ENCODE measurements at places on chromosomes 5 and 9.
A peak's percentile ranks its signal among the peaks of the same experiment; 100 is the strongest.

DNA sequence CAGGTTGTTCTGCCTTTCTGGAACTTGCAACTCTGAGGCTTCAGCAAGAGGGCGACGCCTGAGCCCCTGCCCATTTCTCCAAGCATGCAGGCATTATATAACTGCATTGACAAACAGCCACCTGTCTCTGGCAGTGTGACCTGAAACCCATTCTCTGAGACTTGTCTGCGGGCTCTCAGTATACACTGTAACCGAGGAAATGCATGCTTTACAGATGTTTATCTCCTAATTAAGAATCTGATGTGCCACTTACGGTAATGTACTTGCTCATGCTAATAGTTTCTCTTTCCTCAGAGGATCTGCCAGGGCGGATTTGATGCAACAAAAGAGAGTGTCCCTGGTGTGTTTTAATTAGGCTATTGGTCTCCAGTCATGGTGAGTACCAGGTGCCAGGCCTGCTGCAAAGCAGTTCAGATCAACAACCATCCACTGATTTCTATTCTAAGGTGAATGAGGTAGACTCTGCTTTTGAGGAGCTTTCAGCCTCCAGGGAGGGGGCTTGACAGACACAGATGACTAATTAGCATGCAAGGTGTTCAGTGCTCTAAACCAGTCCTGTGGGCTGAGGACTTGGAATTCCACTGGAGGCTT, 593.7 kb upstream of the KLF4 start:
- no peaks in the 10 kb centered on the region for H3K4me1 ChIP-seq
- no peaks in the 10 kb centered on the region for H3K36me3 ChIP-seq
- no peak overlapping the region for H3K27ac ChIP-seq
- H3K27me3 ChIP-seq: no peaks in the 10 kb centered on the region

- H3K27me3 ChIP-seq: no peaks in the 10 kb centered on the region
- no peak overlapping the region for H3K27ac ChIP-seq
- DNase-seq: no peak
Measured at GRCh38 chr9:80004714-80005113, 432.9 kb downstream of the TLE4 start.

- H3K4me3 ChIP-seq: no peak overlapping the region
- no peak overlapping the region for H3K27ac ChIP-seq
- H3K4me1 ChIP-seq: no peaks in the 10 kb centered on the region
- H3K27me3 ChIP-seq: no peaks in the 10 kb centered on the region
Measured at GRCh38 chr9:26523577-26523976, 369.0 kb downstream of the CAAP1 start.

- no peak overlapping the region for H3K27ac ChIP-seq
- no peak overlapping the region for H3K4me3 ChIP-seq
- H3K36me3 ChIP-seq: no peaks in the 10 kb centered on the region
- H3K4me1 ChIP-seq: peaks cover 14% of the 10 kb centered on the region
Measured at GRCh38 chr5:87095787-87096186, 171.9 kb upstream of the RASA1 start.

DNA sequence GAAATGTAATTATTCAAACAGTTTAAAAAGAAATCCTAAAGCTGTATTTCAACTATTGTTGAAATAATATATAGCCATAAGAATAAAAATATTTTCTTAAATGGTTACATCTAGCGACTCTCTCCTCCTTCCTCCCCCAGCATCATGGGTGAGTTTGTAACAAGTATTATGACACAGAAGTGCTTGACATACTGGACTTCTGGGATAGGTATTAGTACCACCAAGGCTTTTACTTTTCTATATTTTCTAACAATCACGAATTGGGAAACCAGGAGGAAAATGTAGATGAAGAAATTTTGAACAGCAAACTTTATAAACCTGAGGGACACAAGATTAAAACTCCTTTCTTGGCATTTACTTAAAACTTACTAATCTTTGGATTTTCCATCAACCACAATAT, 4.4 kb downstream of the RORB start:
- no peak overlapping the region for H3K27ac ChIP-seq
- H3K4me3 ChIP-seq: no peak overlapping the region
- H3K4me1 ChIP-seq: no peaks in the 10 kb centered on the region
- peaks cover 6% of the 10 kb centered on the region for H3K27me3 ChIP-seq
- no peaks in the 10 kb centered on the region for H3K36me3 ChIP-seq

DNA sequence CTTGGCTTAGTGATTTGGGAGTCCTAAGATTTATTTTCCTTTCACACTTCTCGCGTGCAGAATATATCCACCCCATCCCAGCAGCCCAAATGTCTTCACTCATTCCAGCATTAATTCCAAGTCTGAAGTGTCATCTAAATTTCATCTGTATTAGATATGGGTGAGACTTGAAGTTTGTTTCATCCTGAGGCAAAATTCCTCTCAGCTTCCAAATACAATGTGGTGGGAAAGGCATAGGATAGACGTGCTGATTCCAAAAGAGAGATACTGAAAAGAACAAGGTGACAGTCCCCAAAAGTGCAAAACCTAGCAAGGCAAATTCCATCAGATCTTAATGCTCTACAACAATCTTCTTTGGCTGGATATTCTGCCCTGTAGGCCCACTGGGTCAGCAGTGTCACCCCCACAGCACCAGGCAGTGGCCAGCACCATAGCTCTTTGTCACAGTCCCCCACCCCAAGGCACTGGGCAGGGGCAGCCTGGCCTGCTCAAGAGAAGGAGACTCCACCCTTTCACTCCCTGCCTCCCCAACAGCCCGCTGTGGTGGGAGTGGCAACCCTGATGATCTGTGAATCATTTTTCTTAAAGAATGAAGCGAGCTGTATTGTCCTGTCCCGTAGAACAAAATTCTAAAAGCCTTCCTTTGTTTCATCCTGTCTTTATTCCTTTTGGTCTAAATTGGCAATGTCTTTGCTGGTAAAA, 2.7 kb upstream of the ADAM19 start:
- no peaks in the 10 kb centered on the region for H3K36me3 ChIP-seq
- H3K4me1 ChIP-seq: 0 out of 2 replicates have a peak, but pooled peaks cover 7% of the 10 kb centered on the region
- no peak for DNase-seq

- DNase-seq: no peak
- H3K4me3 ChIP-seq: no peak overlapping the region
- no peaks in the 10 kb centered on the region for H3K36me3 ChIP-seq
Measured at GRCh38 chr5:59955241-59955640, 61.7 kb upstream of the PDE4D start.

- H3K4me3 ChIP-seq: no peak overlapping the region
- 0 out of 2 replicates have a peak, but pooled peaks cover 5% of the 10 kb centered on the region for H3K4me1 ChIP-seq
- DNase-seq: no peak
- H3K27ac ChIP-seq: no peak overlapping the region
Measured at GRCh38 chr5:132681983-132682382, 8.2 kb downstream of the IL4 start.

DNA sequence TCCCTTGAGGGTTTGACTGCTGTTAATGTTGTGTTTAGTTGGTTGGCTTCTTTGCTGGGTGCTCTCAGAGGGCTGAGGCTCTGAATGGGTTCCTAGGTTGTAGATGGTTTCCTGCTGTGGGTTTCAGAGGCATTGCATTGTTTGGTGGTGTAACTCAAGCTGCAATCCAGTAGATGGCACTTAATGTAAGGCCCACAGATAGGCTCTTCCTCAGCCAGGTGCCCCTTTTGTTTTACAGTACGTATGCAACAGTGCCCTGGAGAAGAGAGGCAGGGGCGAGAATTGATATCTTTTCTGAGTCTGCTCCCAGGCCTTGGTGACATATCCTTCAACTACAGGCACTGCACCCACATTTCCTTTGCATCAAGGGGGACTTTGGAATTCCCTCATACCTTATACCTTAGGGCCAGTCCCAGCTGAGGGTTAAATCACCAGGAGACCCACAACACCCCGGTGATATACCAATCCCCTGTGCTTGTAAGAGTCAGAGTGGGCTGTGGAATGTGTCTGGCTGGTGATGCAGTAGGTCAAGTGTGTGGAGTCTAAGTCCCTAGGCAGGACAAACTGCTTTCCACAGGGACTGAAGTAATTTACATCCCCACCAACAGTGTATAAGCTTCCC, 7.0 kb upstream of the UGT3A2 start:
- no peaks in the 10 kb centered on the region for H3K27me3 ChIP-seq
- H3K36me3 ChIP-seq: no peaks in the 10 kb centered on the region
- peaks cover 27% of the 10 kb centered on the region for H3K4me1 ChIP-seq

DNA sequence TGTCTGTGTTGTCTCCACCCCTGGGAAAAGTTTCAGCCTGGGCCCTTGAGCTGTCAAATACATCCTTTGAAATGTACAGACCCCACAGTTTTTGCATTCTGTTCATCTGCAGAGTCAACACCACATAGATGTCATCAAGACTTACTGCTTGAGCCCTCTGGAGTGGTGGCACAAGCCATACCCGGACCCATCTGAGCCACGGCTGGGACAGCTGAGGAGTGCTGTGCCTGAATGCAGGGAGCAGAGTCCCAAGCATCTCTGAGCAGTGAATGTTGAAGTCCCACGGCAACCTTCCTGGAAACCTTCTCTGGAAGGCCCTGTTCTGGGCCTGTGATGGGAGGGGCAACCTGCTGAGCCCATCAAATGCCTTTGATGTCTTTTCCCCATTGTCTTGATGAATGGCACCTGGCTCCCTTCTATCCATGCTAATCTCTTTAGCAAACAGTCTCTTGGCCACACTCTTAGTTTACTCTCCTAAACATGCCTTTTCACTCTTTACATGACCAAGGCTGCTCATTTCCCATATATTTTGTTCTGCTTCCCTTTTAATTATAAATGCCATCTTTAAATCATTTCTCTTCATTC, 92.5 kb downstream of the ATPSCKMT start:
- no peaks in the 10 kb centered on the region for H3K4me1 ChIP-seq
- H3K27me3 ChIP-seq: no peaks in the 10 kb centered on the region
- no peak overlapping the region for H3K4me3 ChIP-seq
- H3K27ac ChIP-seq: no peak overlapping the region

DNA sequence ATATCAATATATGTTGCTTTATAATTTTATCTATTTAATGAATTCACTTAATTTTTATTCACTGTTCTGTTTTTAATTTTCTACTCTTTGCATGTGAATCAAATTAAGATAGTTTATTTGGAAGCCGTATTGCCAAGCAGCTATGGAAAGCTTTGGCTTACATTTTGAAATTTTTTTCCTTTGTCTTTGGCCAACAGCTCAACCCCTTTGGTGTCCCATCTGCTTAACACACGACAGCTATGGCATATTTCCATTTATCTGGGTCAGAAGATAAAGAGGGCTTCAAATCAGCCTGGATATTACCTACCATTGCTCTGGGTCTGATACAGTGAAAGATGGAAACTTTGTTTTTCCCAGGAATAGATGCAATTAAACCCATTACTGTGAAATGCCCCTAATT, 201.0 kb downstream of the WDR70 start:
- H3K4me1 ChIP-seq: no peaks in the 10 kb centered on the region
- no peak for DNase-seq
- no peak overlapping the region for H3K27ac ChIP-seq
- H3K27me3 ChIP-seq: no peaks in the 10 kb centered on the region
- H3K4me3 ChIP-seq: no peak overlapping the region
- no peaks in the 10 kb centered on the region for H3K36me3 ChIP-seq

DNA sequence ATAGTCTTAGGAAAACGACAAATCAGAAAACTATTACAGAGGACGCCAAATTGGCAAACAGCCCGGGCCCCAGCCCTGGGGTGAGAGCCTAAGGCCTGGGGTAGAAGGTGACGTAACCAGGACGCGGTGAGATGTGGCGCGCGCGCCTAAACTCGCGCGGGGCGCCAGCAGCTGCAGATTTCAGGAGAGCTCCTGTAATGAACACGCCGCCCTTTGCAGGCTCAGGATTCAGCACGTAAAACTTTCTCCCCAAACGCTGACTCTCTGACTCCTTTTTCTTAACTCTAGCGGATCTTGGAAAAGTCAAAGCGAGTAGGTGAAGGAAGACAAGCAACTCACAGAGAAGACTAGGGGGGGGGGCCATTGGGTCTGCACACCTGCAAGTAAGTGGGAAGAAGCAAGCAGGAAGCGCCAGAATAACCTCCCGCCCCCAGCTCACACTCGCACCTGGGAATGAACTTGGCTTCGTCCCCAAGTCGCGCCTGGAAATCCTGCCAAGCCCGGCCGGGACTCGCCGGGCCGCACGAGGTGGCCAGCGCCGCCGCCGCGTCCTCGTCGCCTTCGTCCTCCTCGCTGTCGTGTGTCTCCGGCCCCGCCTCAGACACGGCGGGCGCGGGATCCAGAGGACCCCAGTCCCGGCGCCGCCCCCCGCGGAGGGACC, 822 bp downstream of the RASEF start:
- no peak overlapping the region for H3K27ac ChIP-seq
- H3K4me3 ChIP-seq: no peak overlapping the region
- no peaks in the 10 kb centered on the region for H3K36me3 ChIP-seq
- DNase-seq: no peak
- no peaks in the 10 kb centered on the region for H3K27me3 ChIP-seq

DNA sequence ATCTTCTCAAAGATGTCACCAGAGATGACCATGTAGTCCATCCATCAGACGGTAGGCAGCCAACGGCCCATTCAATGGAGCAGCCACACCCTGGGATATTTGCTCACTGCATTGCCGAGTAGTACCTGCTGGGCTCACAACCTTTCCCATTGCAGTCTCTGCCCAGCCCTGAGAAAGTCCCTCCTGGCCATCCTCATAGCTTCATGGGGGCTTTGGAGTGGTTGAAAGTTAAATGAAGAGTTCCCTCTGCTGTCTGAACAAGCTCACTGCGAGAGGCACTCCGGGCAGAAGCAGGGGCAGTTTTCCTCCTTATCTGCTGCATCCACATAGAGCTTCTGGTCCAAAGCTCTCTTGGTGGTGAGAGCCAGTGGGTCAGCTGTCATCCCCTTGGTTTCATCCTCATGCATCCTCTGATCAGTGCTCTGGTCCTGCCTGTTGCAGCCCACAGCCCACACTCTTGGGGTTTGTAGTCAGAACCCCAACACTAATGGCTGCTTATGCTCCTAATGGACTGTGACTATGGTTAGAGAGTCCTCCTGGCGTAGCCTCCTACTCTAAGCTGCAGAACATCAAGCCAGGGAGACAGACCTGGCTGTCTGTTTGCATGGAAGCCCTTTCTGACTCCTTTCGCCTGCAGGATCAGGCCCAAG, 23.3 kb downstream of the TNFSF8 start:
- peaks cover 72% of the 10 kb centered on the region for H3K4me1 ChIP-seq
- H3K4me3 ChIP-seq: no peak overlapping the region
- peak; percentile 55 for DNase-seq
- no peaks in the 10 kb centered on the region for H3K27me3 ChIP-seq

DNA sequence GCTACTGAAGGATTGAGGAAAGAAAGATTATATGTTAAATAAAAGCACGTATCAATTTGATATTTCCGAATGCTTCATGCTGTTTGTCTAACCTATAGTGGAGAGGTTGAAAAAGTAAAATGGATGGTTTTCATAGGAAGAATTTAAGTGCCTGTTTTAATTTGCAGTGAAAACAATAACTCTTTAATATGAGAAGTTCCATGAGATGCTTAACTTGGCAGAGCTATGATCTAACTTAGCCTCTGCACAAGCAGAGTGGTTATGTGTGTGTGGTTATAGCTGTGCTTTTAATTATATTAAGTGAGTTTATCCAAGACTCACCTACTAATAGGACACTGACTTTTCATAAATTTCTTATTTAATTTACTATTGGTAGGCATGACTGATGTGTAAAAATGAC, 57.4 kb downstream of the AOPEP start:
- H3K27me3 ChIP-seq: no peaks in the 10 kb centered on the region
- H3K4me1 ChIP-seq: no peaks in the 10 kb centered on the region
- no peak for DNase-seq
- H3K4me3 ChIP-seq: no peak overlapping the region
- no peaks in the 10 kb centered on the region for H3K36me3 ChIP-seq

GRCh38 chr5:166342402-166342801, 1949.0 kb upstream of the WWC1 start:
- no peak for DNase-seq
- H3K4me1 ChIP-seq: no peaks in the 10 kb centered on the region
- no peak overlapping the region for H3K27ac ChIP-seq
- H3K36me3 ChIP-seq: no peaks in the 10 kb centered on the region
- no peaks in the 10 kb centered on the region for H3K27me3 ChIP-seq
- H3K4me3 ChIP-seq: no peak overlapping the region

- no peak for DNase-seq
- H3K27me3 ChIP-seq: no peaks in the 10 kb centered on the region
- H3K27ac ChIP-seq: no peak overlapping the region
- H3K36me3 ChIP-seq: no peaks in the 10 kb centered on the region
Measured at GRCh38 chr9:80410106-80410505, 838.3 kb downstream of the TLE4 start.
